Left cardiac atrium (tissue), 4 donors: ENCODE measurements at places on chromosomes 3 and 15. TPM values are rescaled to one million over a fixed set of nuclear protein-coding genes. Genes with fewer than 3 reads are reported as not detected.

GRCh38 chr15:80093854-80094418 is 34.5 kb downstream of the ZFAND6 start:
- peak; percentile 50 for DNase-seq

DNA sequence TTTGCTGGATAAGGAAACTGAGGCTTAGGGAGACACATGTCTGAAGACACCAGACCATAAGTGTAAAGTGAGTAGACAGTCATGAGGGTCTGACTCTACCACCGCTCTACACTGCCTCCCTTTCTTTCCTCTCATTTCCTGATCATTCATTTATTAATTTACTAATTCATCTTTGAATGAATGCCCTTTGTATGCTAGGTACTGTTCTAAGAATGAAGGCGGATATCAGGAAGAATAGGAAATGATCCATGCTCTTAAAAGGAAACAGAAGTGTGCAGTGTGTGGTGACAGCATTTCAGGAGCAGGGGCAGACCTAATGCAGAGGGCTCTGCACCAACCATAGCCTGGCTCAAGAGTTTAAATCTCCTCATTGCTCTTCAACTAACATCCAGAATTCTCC is 31.8 kb upstream of the PSMD6 start:
- no peak for DNase-seq

GRCh38 chr15:82531496-82532382 is 8.5 kb downstream of the RPS17 start:
- no peak for DNase-seq

DNA sequence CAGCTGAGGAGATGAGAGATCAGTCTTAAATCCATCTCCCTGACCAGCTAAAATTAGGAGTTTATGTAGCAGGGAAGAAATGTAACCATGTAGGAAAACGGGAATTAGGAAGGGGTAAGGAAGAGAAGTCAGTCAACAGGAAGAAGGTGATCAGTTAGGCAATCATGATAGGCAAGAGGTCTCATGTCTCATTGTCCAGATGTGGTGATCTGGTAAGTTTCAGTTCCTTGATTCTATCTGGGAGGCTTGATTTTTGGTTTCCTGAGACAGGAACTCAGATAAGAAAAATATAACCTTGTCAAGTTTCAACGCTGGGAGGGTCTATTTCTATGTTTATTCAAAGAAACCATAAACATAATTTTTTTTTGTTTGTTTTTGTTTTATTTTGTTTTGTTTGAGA is 40.3 kb upstream of the TBC1D5 start:
- no peak for DNase-seq

DNA sequence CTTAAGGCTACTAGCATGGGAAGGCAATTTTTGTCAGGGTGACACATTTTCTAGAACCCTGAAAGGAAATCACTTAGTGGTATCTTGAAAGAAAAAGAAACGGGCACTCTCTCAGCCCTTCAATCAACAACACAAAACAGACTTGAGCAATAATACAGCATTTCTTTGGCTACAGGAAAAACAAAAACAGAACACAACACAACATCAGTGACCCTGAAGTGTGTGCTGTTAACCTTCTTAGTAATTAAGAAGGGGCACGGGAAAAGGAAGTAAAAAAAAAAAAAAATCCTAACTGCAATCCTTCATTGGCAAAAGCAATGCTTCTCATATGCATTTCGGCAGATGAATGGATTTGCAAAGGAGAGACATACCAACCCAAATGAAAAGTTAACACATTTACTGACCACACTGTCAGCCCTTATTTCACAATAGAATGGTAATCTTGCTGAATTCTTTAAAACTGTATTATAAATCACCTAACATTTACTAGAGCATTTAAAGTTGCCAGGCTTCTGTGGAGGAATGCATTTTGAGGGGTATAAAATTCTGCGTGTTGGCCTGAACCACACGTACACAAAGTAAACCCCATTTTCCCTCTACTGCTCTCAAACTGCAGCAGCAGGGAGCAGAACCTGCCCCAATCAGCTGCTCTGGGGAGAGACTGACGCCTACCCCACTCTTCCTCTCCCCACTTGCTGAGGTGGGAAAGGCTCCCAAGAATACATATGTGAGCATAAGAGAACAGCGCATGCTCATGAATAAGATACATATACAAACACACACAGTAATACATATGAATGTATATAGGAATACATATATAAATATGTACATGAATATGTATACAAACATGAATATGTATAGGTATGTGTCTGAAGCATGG is 198.5 kb downstream of the FOXP1 start:
- no peak for DNase-seq

DNA sequence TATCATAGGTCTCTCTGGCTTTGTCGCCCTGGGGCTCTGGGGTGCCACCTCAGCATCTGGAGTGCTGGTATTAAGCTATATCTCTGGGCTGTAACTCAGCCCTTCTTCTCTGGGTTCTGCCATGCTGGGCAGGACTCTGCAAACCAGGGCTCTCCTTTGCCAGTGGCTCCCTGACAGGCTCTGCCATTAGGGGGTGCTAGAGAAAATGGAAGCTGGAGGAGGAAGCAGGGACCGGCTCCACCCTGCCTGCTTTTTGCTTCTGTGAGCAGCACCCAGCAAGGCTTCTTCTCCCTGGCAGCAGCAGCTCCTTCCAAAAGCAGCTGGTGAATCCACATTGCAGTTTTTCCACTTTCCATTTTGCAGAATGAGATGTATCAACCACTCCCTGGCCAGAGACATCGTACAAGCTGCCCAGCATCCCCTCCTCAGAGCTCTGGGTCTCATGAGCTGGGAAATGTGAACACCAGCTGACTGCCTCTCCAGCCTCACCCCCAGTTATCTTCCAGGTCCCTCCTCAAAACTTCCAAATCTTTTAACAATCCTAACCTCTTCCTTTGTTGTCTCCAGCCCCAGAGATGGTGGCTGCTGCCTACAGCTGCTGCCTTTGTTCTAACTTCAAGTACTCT is 165.0 kb downstream of the ABHD5 start:
- DNase-seq, result peak; percentile 63

- DNase-seq, result no peak
These were observed 98.0 kb upstream of the BOC start for GRCh38 chr3:113113361-113113760.

The CIAO2A gene
- 55.2 TPM for total RNA-seq

The DNAH1 gene
- total RNA-seq, result 3.3 TPM
